Left lobe of liver (tissue), 2 donors: ENCODE measurements at places on chromosomes 5 and 9. TPM values are rescaled to one million over a fixed set of nuclear protein-coding genes. Genes with fewer than 3 reads are reported as not detected.

Gene GMCL2
- not detected for total RNA-seq

GRCh38 chr5:130386155-130386554 lies 481.9 kb downstream of the CHSY3 start:
- DNase-seq: no peak

GRCh38 chr5:159730285-159730684 lies 186.0 kb upstream of the ADRA1B start:
- no peak for DNase-seq

DNA sequence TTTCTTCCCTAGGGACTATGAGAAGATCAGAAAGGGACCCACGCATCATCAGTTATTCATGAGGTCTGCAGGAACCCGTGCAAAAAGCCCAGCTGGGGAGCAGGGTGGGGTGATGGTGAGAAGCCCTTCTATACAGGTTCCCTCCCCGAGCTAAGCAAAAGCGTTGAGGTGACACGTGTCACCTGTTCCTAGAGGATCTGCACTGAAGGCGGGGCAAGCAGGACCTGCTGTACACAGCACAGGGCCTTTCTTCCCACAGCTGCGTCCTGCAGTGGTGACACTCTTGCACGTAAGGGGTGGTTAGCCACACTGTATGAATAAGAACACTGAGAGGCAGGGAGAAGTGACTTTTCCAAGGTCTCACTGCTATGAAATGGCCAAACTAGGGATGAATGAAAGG lies 37.2 kb upstream of the SH3PXD2B start:
- DNase-seq: peak; percentile 29

- no peak for DNase-seq
These were observed 219.9 kb upstream of the NFIL3 start for GRCh38 chr9:91643481-91644077.

DNA sequence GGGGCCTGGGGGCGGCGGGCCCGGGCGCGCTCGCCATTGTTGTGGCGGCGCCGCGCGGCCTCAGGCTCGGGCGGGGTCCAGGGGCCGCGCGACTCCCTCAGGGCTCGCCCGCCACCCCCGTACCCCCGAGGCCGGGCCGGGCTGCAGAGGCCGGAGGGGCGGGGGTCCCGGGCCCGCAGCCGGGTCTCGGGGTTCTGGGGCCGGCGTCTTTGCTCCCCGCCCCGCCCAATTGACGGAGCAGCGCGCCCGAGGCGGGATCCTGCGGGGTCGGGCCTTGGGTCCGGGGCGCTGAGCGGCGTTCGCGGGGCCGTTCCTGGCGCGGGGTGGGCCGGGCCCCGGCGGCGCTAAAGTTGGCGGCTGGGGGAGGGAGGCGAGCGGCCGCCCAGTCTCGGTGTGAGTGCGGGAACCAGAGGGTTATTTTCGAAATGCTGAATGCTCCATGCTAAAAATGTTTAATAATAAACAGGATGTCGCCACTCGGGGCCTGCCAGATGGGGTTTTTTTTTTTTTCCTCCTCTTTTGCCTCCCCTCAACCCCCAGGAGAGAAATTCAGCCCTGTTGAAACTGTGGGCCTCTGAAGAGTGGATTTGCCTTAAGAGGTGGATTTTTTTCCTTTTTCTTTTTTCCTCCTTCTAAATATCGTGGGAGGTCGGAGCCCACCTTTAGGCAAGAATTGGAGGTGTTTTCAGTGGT lies 724 bp downstream of the PRRC2B start:
- DNase-seq: peak; percentile 70

- DNase-seq: no peak
These were observed 22.5 kb downstream of the MSANTD3 start for GRCh38 chr9:100449420-100449819.

GRCh38 chr5:170920196-170920595 lies 58.4 kb downstream of the RANBP17 start:
- DNase-seq: no peak
